Renal cortex interstitium (tissue), 15 donors: ENCODE measurements at places on chromosomes 5 and 9.

DNA sequence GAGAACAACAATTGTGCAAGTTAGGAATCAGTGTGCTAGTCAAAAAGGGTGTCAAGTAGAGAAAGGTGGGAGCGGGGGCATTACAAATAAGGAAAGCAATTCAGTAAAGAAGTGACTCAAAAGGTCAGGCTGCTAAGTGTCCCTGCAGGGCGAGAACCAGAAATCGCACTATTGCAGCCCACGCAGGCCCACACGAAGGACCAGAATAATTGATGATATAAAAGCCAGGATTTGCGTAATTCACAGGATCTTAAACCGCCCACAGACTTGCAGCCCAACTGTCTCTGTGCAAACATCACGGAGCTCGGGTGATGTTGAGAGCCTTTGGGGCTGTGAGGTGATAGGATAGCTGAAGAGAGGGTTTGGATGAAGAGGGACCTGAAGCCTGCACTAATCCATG lies 349.0 kb downstream of the BRINP1 start:
- DNase-seq = no peak

GRCh38 chr9:27353474-27354229 lies 56.7 kb upstream of the EQTN start:
- DNase-seq = no peak

GRCh38 chr9:116465576-116466270 lies 221.4 kb upstream of the TRIM32 start:
- DNase-seq = no peak

DNA sequence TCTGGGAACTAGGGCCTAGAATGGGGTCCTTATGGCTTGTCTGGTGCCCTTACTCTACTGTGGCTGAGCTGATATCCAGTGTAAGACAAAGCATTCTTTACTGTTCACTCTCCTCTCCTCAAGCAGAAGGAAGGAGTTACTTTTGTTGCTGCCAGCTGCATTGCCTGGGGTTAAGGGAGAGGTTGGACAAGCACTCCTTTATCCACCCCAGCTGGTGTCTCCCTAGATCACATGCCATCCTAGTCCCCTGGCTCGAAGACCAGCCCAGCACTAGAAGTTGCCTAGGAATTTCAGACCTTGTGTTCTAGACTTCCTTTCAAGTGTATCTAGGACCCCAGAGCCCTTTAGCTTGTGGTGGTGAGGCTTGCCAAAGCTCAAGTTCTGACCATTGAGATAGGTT lies 1051.5 kb upstream of the C9orf72 start:
- no peak for DNase-seq

DNA sequence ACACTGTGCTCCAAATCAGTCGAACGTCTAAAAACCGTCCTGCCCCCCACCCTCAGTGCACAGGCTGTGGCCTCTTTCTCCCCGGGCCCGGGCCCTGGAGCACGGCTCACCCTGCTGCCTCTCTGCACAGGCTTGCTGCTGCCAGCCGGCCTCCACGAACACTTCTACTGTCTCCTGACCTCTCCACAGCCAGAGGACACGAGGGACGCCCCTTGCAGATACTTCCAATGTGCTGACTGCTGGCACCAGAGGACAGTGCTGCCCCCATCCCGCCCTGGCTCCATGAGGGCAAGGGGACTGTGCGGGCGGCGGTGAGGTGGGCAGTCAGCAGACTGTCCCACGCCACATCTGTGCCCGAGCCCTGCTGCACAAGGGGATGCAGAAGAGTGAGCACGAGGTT lies 174.8 kb downstream of the COL23A1 start:
- no peak for DNase-seq

- DNase-seq = no peak
Measured at GRCh38 chr9:130579738-130580463, 524 bp downstream of the FUBP3 start.

DNA sequence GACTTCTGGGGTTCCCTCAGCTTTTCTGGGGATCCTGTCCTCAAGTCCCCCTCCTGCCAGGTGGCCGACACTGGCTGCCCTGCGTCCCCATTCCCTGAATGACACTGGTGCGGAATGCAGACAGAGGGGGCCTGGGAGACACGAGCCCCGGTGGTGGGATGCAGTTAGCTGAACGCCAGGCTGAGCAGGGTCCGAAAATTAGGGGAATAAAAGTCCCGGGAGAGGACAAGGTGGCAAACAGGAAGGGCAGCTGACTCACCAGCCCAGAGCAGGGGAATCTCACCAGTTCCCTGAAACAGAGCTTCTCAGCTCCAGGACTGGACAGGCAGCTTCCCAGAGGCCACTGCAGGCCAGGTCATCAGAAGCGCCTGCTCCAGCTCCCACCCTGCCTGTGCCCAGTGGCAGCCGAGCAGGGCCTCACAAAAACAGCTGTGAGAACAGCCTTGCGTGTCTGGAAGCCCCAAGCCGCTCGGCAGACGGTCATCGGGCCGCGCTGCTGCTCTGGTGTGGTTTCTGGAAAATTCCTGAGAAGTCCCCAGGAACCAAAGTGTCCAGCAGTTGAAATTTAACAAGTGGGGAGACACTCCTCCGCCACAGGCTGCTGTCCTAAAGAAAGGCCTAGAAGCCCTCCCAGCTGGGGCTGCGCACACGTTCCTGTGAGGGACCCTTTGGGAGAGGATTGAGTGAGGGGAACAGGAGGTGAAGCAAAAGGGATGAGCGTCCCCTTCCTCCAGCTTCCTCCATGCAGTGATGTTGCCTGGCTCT lies 47.6 kb upstream of the EXOC3 start:
- no peak for DNase-seq

GRCh38 chr5:65867542-65868195 lies 58.7 kb upstream of the ERBIN start:
- DNase-seq = no peak

DNA sequence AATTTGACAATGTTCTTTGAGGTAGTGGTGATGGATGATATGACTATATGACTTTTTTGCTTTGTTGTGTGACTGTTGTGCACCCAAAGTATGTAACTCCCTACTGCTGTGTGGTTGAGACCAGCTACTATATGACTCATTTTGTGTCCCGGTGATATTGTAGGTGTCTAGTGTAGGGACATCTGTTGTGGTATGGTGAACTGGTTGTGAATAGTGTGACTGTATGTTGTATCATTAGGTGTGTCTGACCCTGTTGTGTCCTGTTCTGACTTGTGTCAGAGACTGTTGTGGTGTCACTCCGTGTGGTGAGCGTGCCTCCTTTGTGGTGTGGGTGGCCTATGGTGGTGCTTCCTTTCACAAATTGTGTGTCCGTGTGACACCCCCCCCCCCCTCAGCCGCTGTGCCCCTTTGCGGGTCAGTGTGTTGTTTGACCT lies 11.2 kb upstream of the CXXC5 start:
- DNase-seq = no peak

GRCh38 chr5:75435096-75435495 lies 76.3 kb downstream of the CERT1 start:
- no peak for DNase-seq

DNA sequence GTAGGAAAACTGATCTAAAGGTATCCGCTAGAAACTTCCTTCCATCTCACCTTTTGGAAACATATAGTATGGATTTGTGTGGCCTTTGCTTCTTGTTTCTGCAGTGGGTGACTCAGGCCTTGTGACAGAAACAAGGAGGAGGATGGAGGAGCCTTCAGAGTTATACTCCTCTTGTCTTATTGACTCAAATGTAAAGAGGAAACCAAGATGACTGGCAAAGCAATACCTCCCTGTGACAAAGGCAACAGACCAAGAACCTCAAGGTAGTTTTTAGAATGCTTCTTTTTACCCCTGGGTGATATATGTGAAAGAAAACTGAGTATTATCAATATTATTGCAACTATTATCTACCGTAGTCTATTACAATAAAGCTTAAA lies 123.3 kb upstream of the SLIT3 start:
- no peak for DNase-seq

DNA sequence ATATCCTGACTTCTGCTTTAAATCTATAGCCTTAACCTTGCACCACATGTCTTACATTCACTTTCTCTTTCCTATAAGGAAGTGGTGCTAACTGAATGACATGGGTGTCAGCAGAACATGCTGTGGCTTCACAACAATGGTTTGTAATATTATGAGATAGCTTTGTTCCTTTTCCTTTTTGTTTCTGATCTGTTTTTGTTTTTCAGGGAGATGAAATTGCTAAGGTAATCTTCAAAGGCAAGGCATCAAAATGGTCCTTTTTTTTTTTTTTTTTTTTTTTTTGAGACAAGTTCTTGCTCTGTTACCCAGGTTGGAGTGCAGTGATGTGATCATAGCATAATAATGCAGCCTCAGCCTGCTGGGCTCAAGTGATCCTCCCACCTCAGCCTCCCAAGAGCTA lies 53.6 kb upstream of the RANBP6 start:
- DNase-seq = no peak

- no peak for DNase-seq
Measured at GRCh38 chr9:12922224-12922866, 147.5 kb downstream of the LURAP1L start.

GRCh38 chr9:33446946-33447798 lies at the start of gene AQP3:
Gene AQP3, minus strand, starts transcription at chr9:33447593. Its CDS starts 63 bp downstream, at chr9:33447530.
- peak; percentile 38 for DNase-seq
